CD4-positive, alpha-beta T cell treated with Interleukin-2 at 100 ng/mL for 4 hours (primary cell): ENCODE measurements at places on chromosomes 4 and X.
A peak's percentile ranks its signal among the peaks of the same experiment; 100 is the strongest.

DNA sequence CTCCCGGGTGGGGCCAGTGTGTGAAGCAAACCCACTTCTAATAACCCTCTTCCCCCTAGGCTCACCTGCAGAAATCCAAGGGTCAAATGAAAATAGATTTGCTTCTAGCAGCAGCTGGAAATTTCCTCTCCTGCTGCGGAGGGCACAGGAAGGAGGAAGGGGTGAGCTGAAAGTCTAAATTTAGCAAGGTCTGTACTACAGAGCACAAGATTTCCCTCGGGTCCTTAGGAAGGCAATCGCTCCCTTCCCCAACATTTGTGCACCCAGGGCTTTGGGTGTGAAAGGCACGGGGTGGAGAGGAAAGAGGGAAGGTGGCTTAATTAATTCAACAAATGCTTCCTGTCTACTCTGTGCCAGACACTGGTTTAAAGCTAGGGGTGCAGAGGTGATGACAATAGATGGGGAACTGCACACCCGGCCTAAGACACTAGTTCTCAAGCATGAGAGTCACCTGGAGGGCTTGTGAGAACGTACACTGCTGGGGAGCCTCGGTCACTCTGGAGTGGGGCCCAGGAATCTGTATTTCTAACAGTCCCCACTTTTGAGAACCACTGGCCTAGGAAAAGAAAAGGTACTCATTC lies 204.4 kb downstream of the NSUN7 start:
- DNase-seq = no peak

DNA sequence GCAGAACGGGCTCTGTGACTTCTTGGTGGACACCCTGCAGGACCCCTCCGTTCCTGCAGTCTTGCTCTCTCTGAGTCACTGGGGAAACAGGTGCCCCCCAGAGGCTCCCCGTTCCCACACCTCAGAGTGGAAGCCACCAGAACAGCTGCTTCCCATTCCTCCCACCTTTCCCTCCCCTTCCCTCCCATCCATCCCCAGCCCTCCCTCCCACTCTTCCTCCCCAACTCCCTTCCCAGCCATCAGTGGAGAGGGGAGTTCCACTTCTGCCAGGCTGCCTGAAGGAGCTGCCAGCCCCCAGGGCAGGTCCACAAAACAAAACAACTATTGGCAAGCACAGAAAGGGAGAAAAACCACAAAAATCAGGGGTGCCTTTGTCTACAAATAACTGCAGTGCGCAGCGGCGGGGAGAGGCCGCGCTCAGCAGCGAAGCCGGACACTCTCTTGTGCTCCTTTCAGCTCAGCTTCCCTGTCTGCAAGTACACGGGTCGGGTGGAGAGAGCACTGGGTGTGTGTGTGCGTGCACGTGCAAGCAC lies 8.1 kb downstream of the SSR4 start:
- DNase-seq = no peak

DNA sequence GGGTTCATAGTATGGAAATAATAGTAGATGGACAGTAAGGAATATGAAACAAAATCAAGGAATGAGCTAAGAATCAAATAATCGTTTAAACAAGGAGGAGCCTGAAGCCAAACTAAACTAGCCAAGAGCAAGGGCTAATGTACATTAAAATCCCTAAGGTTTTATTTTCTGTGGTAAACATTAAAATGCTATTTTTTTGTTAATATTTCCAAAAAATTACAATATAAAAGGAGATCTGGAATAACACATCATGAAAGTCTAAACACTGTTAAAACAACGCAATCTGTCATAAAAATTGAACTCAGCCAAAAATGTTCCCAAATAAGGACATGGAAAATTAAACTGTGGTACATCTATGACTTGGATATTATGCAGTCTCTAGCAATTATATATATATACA lies 188.2 kb downstream of the RNF150 start:
- DNase-seq = no peak

GRCh38 chr4:4428966-4429875 lies 42.3 kb downstream of the NSG1 start:
- no peak for DNase-seq

GRCh38 chrX:16603822-16604221 lies 46.1 kb upstream of the S100G start:
- DNase-seq = peak; percentile 10

- DNase-seq = no peak
Observed at GRCh38 chr4:1371176-1372165, 24.5 kb downstream of the UVSSA start.

DNA sequence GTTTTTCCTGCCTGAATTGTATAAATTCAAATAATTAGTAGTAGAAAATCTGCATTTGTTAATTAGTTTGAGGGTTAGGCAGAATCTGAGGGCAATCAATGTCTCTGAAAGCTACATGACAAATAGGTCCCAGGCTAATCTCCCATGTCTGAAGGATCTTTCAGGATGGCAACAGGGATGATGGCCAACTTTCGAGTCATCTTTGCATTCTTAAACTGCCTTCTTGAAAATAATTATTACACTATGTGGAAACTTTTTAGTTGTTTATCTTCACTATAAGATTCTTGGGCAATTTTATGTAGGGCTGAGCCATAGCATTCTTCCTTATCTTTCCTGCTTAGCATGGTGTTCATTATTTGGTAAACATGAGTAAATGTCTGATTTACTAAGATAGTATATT lies 490.3 kb upstream of the EPHA5 start:
- no peak for DNase-seq

DNA sequence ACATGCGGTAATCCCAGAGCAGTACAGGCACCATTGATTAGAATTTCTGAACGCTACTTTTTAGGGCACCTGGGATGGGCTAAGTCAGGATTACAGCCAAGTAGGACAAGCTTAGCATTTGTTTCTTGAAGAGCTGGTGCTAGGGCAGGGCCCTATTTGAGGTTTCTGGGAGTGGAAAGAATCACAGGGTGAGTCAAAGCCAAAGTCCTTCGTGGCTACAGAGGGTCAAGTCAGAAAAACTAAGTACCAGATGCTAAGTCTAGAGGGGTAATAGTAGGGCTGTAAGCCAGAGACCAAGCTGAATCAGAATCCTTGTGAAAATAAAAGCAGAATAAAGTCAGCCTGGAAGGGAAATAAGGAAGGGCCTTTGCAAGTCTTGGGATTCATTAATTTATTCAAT lies 448.6 kb downstream of the ZIC3 start:
- DNase-seq = no peak

DNA sequence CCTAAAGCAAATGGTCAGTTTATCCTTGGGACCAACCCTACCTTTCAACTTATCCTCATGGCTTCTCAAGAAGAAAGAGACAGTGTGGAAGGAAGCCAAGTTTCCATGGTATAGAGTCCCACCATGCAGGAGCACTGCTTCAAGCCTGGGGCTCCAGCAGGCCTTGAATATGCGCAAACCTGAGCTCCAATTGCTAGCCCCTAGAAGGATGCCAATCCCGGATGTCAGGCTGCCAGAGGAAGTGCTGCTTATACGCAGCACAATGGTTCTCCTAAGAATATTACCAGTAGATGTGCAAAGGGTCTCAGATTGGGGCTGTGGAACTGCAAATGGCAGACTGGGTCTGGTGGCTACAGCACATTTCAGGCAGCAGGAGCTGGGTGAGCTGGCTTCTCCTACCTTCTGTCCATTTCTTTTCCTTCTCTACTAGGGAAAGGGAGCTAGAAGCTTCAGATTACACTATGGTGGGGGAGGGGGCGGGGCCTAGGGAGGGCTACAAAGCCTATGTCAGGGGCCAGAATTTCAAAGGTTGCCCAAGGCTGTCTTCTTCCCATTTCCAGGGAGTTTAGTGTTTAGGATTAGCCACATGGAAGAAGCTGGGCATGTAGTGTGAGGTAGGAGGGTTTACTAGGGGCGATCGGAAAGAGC lies 40.7 kb upstream of the CITED1 start:
- no peak for DNase-seq

- DNase-seq = no peak
Observed at GRCh38 chr4:555566-556275, 20.4 kb downstream of the TMEM271 start.

GRCh38 chr4:10007436-10007740 lies 13.9 kb downstream of the SLC2A9 start:
- no peak for DNase-seq

DNA sequence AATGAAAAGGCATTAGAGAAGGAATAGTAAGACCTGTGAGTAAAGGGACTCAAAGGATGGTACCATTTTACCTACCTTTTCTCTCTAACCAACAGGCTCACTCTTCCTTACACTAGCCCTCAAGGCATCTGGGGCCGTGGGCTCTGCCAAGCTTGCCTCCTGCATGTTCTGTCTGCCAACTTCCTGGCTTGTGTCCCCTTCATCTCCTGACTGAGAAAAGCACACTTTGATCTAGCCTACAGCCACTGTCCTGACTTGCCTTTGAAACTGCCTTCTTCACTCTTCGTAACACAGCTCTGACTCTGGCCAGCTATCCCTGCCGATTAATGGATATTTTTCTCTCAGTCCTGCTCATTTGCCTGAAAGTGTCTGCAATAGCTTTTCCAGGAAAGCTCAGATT lies 76.5 kb downstream of the RASGEF1B start:
- no peak for DNase-seq

DNA sequence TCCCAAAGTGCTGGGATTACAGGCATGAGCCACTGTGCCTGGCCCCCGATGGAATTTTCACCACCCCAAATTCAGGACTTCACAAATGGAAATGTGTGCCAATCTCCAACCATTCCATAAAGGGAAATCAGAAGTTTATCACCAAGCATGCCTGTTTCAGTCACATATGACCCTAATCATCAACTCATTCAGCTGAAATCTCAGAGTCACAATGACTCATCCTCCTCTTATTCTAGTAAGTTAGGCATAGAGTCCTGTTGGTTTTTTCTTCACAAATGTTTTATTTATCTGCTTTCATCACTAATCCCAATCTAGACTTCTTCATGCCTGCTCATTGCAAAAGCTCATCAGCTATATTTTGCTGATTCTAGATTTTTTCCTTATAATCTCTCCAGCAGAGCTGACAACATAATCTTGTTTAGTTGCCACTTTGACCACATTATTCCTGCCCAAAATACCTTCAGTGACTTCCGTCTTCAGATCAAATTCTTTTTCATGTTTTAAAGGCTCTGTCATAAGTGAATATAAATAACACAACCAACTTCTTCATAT lies 83.3 kb downstream of the SLC7A11 start:
- no peak for DNase-seq

- DNase-seq = no peak
Observed at GRCh38 chr4:90792696-90793095, 665.5 kb downstream of the CCSER1 start.

DNA sequence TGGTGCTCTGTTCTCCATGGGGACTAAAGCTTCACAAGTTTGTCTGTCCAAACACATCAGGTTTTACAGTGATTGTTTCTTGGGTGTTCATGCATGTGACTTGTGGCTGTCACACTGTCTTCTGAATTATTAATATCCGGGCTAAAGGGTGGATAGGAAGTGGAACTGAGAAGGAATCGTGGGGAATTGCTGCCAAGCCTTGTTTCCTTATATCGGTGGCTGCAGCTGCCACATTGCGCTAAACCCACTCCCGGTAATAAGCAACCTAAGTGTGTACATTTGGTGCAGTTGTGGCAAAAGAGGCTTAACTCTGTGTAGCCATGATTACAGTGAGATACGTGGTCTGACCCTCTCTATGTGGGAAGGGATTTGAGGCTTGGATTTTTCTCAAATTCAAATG lies 30.7 kb downstream of the SEPTIN11 start:
- DNase-seq = no peak

DNA sequence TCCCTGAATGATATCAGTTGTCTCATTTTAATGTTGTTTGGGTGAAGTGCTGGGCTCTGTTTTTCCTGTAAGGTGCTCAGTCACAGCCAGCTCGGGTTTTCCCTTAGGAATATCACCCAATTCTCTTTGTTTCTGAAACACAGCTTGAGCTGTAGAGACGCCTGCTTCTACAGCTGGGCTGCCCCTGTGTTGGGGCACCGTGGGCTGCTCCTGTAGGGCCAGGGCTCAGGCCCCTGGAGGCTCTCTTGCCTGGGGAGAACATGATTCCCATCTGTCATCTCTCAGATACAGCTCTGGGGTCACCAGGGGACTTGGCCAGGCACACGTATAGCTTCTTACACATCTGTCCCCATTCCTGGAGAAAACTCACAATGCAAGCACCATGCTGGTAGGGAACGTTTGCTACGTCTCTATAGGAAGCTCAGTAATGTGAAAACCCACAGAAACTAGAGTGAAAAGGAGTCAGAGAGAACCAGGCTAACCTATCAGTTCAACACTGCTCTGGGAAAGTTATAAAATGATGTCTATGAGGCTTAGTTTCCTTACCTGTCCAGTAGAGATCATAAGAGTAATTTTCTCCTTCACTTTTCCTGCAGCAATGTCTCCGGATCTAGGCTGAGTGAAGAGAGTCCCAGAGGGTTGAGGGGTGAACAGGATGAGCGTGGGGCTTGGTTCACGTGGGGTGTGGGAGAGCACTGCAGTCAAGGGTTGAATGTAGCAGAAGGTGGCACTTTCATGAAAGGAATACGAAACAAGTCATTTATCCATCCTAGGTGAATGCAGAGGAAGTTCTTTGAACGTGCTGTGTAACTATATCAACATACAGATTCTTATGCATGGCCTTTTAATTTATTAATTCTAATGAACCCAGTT lies 14.5 kb downstream of the FHDC1 start:
- no peak for DNase-seq

DNA sequence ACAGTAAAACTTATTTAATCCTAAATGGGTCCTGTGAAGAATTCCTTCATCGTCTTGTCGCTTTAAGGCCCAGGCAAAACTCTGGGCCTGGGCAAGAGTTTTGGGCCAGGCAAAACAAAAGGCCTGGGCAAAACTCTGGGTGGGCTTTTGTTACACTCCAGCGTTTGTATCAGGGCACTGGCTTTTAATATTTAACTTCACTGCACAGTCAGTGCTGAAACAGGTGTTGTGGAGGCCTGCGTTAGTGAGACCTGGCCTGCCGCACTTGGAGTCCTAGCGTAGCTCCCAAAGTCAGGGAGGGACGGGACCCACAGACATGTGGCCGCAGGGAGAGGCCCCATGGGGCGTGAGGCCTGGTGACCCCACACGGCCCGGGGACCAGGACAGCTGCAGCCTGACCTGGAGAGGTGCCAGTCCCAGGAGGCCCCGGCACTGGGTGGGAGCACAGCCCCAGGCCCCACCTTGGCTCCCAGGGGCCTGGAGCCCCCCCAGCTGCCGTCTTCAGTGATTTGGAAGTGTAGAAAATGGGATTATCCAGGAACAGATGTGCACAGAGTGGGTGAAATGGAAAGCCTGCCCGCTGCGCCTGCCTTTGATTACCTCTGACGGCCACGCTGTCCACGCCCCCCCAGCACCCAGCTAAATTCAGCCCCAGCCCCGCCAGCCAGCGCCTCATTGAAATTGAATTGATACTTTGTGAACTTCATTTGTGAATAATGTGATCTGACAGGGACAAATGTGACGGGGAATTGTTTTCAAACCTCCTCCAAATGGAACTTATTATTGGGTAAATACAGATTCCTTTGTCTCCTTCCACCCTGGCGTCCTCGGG lies 132.9 kb upstream of the NKX1-1 start:
- DNase-seq = no peak

DNA sequence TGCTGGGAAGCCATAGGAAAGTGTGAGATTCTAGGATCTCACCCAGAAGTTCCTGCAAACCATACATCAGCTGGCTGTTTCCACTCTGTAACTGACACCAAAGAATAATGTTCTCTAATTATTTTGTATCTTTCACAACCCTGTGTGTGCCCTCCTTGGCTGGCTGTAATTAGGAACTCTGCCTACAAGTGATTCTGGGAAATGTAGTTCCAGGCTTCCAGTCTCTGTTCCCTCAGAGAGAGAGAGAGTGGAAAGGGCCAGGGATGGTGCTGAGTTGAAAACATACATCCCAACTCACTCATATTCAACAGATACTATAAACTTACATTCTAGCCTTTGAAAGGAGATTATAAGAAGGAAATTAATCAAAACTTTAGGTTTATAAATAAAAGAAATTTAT lies 57.5 kb upstream of the C1QTNF7 start:
- no peak for DNase-seq

- DNase-seq = no peak
Observed at GRCh38 chr4:91359041-91360031, 944.4 kb upstream of the GRID2 start.
